Right cardiac atrium (tissue), 5 donors: ENCODE measurements at places on chromosomes 3 and 15. TPM values are rescaled to one million over a fixed set of nuclear protein-coding genes. Genes with fewer than 3 reads are reported as not detected.

Gene IL5RA
- 3.9 TPM for total RNA-seq

DNA sequence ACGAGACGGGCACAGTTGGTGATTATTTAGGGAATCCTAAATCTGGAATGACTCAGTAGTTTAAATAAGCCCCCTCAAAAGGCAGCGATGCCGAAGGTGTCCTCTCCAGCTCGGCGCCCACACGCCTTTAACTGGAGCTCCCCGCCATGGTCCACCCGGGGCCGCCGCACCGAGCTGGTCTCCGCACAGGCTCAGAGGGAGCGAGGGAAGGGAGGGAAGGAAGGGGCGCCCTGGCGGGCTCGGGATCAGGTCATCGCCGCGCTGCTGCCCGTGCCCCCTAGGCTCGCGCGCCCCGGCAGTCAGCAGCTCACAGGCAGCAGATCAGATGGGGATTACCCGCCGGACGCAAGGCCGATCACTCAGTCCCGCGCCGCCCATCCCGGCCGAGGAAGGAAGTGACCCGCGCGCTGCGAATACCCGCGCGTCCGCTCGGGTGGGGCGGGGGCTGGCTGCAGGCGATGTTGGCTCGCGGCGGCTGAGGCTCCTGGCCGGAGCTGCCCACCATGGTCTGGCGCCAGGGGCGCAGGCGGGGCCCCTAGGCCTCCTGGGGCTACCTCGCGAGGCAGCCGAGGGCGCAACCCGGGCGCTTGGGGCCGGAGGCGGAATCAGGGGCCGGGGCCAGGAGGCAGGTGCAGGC, 318.0 kb downstream of the FGF12 start:
- peak; percentile 55 for DNase-seq

- DNase-seq, result no peak
Observed at GRCh38 chr3:114829783-114830182, 317.3 kb downstream of the ZBTB20 start.

- no peak for DNase-seq
Observed at GRCh38 chr3:170806676-170807075, 63.3 kb downstream of the RPL22L1 start.

GRCh38 chr3:139560411-139560810, 20.9 kb upstream of the RBP1 start:
- DNase-seq, result no peak

DNA sequence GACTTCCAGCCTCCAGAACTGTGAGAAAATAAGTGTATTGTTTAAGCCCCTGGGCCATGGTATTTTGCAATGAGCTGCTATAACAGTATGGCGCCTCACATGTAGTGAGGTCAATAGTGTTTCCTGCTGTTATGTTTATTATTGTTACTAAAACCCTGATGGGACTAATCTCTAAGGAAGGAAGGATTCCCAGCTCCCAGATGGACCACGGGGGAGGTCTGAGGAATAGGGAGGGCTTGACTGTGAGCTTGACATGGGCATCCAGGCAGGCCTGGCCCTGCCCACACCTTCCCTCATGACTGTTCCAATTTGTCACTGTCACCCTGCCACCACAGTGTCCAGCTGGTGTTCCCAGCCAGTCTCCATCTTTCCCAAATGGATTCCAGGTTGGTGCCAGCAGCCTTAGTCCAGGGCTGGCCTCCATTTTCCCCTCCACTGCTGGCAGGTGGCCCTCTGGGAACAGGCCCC, 14.5 kb upstream of the SLC41A3 start:
- DNase-seq, result no peak

GRCh38 chr3:31421314-31422048, 111.2 kb upstream of the STT3B start:
- no peak for DNase-seq

- DNase-seq, result no peak
Observed at GRCh38 chr3:51198477-51198876, 186.6 kb upstream of the MANF start.

Gene GOLGA8S
- 0.85 TPM for total RNA-seq

Gene ATP13A4
- total RNA-seq, result not detected

GRCh38 chr3:160395297-160395696, 3.7 kb downstream of the IFT80 start:
- no peak for DNase-seq

Gene TERC
- 1.2 TPM for total RNA-seq

Gene GHSR
- not detected for total RNA-seq

GRCh38 chr3:175297216-175297615, 438.1 kb downstream of the NAALADL2 start:
- no peak for DNase-seq

DNA sequence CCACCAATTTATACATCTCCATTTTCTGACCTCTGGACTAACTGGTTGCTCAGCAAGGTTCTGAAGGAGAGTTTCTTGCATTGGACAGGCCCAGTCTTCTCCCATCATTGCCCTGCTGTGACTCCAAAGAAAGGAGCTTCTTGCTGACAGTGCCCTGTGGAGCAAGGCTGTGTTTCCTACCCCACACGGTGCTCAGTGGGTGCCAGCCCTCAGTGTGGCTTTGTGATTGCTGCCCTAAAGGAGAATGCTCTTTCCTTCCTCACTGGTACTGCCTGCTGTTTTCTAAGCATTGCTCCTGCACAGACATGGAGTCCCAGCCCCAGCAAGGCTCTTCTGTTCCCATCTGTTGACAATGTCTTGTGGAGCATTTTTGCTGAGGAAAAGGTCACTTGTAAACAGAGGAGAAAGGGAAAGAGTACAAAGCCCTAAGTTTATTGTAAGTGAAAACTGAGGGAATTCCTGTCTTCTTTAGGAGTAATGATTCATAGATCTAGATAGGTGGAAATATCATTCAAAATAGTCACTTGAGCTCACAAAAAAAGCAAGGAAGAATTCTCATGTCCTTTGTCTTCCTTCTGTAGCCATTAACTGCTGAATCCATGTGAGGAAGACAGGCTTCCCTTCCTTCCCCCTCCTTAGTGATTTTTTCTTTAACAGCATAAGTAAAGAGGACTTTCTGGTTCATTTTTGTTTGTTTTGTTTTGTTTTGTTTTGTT, 62.9 kb downstream of the HMG20A start:
- no peak for DNase-seq

DNA sequence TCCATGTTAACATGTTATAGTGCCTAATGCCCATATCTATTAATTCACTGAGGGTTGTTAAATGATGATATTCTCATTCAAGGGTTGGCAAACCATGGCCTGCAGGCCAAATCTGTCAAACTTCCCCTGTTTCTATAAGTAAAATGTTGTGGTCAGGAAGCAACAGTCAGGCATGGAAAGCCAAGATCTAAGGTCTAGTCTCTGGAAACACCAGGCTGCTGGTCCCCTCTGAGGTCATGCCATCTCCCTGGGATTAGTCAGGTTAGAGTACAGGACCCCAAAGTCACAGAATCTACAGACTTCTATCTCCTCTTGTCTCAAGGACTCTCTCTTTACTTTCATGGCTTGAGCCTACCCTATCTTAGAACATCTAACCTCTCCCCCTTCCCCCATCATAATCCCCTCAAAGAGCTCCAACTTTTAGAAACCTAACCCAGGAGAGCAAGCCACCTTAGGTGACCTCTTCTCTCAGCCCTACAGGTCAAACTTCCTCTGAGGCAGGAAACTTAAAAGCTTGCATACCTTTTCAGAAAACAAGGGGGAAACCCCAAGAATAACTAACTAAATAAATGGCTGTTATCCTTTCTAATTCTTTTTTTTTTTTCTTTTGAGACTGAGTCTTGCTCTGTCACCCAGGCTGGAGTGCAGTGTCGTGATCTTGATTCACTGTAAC, 15.3 kb upstream of the HERC1 start:
- no peak for DNase-seq

Gene ZNF280D
- total RNA-seq, result 31.2 TPM

Gene CATSPER2
- total RNA-seq, result 2.0 TPM

GRCh38 chr3:169591159-169591951, 72.2 kb downstream of the MECOM start:
- no peak for DNase-seq

Gene ITIH3
- 0.21 TPM for total RNA-seq

DNA sequence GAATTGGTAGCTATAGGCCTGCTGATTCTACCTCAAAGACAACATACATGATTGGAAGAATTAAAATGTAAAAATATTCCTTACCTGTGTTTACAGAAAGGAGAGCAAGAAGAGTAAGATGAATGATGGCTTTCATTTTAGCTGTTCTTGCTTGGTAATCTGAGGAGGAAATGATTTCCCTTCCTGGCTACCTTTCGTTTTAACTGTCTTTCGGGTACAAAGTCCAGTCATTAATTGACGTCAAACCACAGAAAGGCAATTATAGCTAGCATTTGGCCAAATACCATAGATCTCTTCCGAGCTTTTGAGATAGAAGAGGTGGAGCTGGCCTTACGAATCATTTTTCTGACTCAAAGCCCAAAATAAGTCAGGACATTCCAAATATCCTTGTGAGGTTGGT, at the start of gene MUC13:
TSS of gene MUC13 (minus strand) at position 175 of the 400 bp plus-strand sequence. CDS start at position 136, 39 bp downstream.
- no peak for DNase-seq

DNA sequence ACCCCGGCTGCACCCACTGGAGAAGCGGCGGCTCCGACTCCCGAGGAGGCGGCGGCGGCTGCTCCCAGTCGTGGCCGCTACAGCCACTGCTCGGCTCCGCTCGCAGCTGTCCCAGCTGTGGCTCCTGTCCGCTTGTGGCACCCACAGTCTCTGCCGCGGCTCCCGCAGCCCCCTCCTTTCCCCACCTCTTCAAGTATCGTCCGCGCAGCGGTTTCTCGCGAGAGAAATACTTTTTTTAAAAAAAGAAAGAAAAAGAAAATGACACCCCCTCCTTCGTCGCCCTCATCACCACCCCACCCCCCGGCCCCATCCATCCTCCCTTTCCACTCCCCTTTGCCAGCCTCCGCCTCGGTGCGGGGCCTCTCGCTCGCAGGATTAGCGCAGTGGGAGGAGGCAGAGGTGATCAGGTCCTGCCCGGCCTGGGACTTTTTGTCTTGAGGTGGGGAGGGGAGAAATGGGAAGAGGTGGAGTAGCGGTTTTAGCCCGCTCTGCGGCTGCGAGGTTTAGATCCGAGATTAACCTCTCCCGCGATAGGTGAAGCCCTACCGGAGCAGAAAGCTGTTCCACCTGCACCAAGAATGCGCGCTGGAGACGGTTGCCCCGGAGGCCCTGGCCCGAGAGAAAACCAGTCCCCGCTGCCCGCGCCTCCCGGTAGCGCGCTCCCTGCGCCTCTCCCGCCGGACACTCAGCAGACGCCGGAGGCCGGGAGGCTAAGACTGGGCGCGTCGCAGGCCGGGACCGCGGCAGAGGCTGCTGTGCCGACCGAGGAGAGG, at the start of gene FBN1:
TSS of gene FBN1 (minus strand) at position 152 of the 773 bp plus-strand sequence. CDS start 940 bp downstream, outside the sequence.
- peak; percentile 89 for DNase-seq

DNA sequence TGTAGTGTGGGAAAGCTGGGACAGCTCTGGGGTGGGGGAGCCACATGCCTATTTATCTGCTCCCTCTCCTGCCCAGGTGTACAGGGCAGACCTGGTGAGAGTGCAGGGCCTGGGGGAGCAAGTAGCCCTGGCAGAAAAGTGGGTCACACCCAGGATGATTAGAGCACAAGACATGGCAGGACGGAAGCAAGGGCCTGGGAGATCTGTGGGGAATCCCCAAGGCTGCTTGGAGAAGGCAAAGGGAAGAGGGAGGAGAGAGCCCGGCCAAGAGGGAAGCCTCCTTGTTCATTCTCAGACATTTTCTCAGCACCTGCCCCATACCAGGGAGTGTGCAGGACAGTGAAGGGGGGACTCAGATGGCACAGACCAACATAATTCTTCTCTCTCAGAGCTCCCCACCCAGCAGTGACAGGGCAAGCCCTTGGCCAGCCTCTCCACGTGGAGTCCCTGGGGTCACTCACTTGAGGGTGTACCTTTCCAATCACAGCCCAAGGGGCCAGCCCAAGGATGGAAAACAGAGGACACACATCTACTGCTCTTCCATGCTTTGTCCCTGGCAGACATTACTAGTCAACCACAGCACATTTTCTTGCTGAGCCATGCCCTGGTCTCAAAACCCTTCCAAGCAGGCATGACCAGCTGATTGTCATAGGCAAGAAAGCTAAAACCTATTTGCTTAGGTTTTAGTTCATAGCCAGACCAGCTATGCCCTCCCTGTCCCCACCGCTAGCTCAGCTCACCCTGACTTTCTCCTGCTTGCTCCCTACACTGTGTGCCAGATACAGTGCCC, 4.9 kb upstream of the DUSP7 start:
- no peak for DNase-seq

DNA sequence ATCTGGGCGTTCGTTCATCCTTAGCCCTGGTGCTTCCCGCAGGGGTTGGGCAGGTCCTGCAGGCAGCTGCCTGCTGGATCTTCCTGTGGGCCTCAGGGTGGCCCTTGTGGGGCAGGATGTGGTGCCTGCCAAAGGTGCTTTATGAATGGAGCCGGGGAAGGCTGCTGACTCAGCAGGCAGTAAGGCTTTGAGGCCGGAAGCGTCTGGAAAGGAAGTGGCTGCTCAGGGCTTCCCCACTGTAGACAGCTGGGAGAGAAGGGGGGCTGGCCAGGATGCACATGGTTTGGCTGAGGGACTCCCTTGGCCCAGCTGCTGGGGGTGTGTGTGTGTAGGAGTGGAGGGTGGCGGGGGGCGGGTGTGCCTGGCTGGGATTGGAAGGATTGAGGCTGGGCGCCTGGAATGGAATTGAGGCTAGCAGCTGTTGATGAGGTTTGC, 12.9 kb downstream of the CD276 start:
- peak; percentile 86 for DNase-seq

- DNase-seq, result no peak
Observed at GRCh38 chr15:62403164-62403809, 238.2 kb upstream of the C2CD4B start.

Gene RASL12
- total RNA-seq, result 88.0 TPM

DNA sequence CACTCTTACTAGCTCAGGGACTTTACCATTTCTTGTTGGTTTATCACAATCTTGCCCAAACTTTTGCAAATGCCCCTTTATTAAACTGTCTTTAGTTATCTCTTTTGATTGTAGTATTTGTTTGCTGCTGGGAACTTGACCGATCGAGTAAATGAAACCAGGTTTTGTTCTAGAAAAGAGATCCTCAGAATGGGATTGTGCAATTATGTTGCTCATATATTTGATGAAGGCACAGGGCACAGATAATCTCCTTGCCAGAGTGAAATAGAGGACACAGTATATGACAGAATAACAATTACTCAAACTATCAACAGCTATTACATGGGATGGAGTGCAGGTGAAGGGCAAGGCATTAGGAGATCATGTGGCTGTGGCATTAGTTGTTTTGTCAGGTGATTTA, 216.6 kb upstream of the RASGRP1 start:
- DNase-seq, result no peak

DNA sequence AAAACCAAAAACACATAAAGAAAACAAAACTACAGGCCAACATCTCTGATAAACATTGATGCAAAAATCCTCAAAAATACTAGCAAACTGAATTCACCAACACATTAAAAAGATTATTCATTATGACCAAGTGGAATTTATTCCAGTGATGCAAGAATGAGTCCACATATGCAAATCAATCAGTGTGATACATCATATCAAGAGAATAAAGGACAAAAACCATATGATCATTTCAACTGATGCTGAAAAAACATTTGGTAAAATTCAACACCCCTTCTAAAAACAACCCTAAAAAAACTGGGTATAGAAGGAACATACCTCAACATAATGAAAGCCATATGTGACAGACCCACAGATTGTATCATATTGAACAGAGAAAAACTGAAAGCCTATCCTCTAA, 265.6 kb upstream of the DCBLD2 start:
- DNase-seq, result no peak

Gene GOLGA8O
- total RNA-seq, result 1.4 TPM

GRCh38 chr3:11457135-11457534, 184.9 kb downstream of the ATG7 start:
- DNase-seq, result no peak
